Hematopoietic multipotent progenitor cell treated with erythropoietin and hydrocortisone succinate and interleukin-3 and kit ligand, for 15 days (in vitro differentiated cells): ENCODE measurements at places on chromosomes 4 and X.
A peak's percentile ranks its signal among the peaks of the same experiment; 100 is the strongest.

DNA sequence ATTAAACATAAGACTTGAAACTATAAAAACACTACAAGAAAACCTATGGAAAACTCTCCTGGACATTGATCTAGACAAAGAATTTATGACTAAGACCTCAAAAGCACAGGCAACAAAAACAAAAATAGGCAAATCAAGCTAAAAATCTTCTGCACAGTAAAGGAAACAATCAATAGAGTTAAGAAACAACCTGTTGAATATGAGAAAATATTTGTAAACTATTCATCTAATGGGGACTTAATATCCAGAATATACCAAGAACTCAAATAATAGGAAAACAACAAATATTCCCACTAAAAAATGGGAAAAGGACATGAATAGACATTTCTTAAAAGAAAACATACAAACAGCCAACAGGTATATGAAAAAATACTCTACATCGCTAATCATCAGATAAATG, 100.4 kb upstream of the PLAC1 start:
- DNase-seq = no peak

- no peak for DNase-seq
These were observed 21.8 kb upstream of the FTHL17 start for GRCh38 chrX:31093639-31093975.

DNA sequence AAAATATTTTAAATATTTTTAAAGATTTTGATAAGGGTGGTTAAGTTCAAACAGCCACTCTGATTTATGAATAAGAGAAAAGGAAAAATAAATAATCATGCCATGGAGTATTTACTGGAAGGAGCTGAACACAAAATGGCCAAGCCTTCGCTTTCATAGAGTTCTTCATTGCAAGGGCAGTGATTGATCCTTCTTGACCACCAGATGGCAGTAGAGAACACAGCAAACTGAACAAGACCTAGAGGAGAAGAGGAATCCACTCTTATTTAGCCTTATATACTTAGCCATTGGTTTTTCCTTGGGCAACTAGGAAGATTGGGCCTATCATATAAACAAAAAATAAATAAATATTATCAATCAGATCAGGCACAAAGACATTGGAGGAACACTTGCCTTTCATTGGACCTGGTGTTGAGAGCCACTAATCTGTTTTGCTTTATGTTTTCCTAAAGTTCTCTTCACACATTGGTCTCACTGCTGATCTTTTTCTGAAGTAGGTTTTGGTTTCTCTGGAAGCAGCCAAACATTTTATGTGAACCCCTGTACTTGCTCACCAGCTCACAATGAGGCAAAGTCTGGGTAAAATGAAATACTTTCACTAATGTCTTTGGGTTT, 58.1 kb upstream of the PARM1 start:
- DNase-seq = peak; percentile 65

GRCh38 chr4:92651536-92651935, 347.8 kb downstream of the GRID2 start:
- DNase-seq = no peak

DNA sequence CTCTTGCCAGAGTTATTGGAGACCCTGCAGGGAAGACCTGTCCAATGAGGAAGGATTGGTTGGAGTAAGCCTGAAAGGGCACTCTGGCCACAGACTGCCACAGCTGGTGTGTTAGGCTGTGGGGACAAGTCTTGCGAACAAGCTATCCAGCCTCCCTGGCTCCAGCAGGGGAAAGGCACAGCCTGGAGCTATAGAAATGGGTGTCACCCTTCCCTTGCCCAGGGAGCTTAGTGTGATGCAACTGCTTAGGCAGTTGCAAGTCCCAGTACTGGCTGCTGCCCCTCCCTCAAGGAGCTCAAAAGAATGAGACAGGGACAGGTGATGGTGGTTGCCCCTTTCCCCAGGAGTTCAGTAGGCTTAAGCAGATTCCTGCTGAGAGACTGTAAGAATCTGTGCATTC, 165.7 kb upstream of the CT83 start:
- no peak for DNase-seq

- DNase-seq = no peak
These were observed 84.5 kb upstream of the ARHGEF9 start for GRCh38 chrX:63869506-63869905.

DNA sequence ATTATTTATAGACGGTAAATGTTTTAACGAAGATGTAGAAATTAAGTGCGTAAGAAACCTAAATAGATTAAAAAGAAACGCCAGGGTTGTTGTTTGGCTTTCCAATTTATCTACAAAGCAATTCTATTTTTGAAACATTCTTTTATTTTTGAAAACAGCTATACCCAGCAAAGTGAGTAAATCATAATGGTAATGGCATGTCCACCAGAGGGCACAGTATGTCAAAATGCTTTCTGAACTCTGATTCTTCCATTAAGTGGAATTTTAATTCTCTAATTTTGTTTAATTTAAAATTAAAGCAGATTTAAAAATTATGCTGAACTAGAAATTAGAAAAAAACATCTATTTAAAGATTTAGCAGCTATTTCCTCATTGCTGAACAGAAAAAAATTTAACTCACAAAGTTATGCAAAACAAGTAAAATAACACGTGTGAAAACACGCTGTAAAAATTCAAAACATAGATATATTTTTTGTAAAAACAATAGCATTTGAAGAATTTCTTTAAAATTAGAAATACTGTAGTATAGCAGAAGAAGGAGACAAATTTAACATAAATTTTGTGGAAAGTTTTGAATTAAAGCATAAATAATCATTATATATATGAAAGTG, 26.5 kb downstream of the RASSF6 start:
- DNase-seq = no peak

- DNase-seq = no peak
These were observed 592.0 kb downstream of the IQCM start for GRCh38 chr4:149223659-149224058.

DNA sequence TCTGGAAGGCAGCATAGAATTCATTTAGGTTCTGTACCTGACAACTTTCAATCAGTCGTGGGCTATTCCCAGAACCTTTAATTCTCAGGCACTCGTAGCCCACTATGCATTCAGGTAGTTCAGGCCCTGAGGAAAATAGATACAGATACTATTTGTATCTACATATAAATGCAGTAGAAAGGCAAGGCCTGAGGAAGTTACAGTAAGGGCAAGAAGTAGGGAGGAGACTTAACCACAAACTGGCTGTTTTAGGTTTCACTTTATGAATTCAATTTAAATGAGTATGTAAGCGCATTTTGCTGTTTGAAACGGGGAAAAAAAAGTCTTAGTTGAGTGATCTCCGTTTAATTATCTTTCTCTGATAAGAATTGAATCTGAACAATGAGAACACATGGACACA, 529.4 kb upstream of the ATOH1 start:
- DNase-seq = no peak
